ENCODE measurements at places on chromosomes 13 and 19.

DNA sequence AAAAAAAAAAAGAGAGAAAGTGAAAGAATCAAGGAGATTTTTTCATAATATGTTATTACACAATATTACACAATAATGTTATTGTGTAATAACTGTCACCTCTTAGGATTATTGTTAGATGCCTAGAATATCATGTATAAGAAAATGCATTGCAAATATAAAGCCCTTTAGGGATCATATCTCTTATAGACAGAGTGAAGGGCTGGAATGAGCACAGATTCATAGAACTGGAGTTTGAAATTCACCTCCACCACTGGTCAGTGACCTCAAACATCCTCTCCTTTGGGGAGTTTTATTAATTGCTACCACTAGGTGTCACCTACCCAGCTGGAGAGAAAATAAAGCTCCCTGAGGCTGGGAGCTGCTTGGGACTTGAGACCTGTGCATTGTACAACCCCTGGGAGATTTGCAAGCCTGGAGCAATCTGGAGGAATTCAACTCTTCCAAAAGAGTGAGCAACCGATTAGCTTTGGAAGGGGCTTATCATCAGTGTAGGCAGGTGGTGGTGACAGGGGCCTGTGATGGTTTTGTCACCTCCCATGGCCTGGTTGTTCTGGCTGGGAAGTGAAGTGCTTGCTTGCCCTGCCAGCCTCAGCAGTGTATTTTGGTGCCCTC lies 30.3 kb upstream of the FRY start:
- no peak for DNase-seq

- DNase-seq = no peak
Measured at GRCh38 chr13:34842466-34842865, 99.6 kb upstream of the NBEA start.

- no peak for DNase-seq
Measured at GRCh38 chr19:4369888-4370260, 26.5 kb downstream of the MPND start.

GRCh38 chr13:37869756-37870488 lies at the start of gene TRPC4:
Gene TRPC4 (minus strand): TSS chr13:37869772. CDS start chr13:37783333, 86,439 bp downstream.
- DNase-seq = peak; percentile 24

DNA sequence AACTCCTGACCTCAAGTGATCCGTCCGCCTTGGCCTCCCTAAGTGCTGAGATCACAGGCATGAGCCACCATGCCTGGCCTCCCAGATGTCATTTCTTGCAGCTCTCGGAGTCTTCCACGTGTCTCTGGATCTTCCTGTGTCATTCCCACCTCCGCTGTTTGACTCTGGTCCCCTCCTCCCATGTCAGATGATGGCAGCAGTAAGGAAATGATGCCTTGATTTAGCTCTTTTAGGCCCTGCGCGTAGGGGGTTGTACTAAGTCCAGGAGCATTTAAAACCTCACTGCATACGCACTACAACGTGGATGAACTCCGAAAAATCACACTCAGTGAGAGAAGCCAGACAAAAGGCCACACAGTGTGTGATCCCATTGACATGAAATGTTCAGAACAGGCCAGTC lies 113.1 kb downstream of the GNG7 start:
- no peak for DNase-seq

- DNase-seq = no peak
Measured at GRCh38 chr13:92767468-92767867, 459.1 kb upstream of the GPC6 start.

GRCh38 chr13:96202315-96202714 lies 112.4 kb downstream of the HS6ST3 start:
- DNase-seq = no peak

DNA sequence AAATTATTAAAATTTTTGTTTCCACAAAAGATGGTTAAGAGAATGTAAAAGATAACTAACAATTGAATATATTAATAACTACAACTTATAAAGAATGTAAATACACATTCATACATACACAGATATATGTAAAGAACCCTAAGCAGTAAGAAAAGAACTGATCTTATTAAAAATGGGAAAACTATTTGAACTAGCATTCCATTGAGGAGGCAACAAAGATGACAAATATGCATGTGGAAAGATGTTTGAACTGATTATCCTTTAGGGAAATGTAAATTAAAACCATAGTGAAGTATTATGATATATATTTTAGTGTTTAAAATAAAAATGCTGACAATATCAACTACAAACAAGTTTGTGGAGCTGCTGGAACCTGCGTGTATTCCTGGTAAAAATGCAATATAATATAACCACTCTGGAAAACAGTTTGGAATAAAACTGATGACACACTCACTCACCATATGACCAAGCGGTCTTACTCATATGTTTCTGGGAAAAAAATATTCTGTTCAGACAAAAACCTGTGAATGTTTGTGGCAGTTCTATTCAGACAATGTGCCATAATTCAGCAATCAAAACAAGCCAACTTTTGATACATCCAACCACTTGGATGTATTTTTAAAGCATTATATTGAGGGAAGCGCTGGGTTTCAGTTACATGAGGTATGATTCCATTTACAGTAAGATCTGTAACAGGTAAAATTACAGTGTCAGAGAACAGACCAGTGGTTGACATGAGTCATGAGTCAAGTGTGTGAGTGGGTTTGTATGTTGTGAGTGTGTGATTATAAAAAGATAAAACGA lies 694.4 kb upstream of the SLITRK5 start:
- no peak for DNase-seq

DNA sequence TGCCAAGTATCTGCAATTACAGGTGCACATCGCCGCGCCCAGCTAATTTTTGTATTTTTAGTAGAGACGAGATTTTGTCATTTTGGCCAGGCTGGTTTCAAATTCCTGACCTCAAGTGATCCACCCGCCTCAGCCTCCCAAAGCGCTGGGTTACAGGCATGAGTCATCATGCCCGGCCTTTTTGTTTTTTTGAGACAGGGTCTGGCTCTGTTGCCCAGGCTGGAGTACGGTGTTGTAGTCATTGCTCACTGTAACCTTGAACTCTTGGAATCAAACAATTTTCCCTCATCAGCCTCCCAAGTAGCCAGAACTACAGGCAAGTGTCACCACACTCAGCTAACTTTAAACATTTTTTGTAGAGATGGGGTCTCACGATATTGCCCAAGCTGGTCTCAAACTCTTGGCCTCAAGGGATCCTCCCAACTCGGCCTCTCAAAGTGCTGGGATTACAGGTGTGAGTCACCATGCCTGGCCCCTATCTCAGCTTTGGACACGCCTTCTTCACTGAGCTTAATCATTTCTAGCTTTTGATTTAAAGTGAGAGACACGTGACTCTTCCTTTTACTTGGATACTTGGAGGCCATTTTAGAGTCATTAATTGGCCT lies 4.0 kb upstream of the IRGC start:
- DNase-seq = no peak

GRCh38 chr19:51346742-51347141 lies 4.8 kb upstream of the VSIG10L start:
- no peak for DNase-seq

DNA sequence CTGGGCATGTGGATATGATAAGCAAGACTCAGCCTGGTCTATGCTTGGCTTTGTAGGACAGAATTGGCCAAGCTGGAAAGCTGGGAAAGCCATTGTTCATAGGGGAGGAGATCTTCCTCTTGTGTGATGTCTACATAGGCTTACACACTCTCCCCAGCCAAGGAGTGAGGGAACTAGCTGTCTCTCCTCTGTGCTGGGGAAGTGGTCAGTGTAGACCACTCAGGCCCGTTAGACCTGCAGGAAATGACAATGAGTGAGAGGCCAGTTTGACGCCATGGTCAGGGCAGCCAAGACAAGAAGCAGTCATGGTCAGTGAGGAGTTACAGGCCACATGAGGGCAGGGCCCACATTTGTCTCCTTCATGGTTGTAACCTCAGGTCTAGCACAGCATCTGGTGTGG lies 159.1 kb upstream of the KL start:
- no peak for DNase-seq

DNA sequence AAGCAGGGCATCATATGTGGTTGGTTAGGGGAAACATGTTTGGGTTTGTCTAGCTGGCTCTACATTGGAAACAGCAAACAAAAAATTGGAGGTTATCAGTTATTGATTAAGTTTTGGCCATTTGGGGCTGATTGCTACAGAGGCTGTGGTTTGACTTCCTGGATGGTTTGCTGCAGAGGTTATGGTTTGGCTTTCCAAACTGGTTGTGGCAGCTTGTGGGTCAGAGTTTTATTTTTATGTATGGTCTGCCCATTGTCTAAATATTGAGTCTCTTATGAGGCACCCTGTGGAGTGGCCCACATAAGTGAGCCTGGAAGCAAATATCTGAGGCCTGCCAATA lies 261.6 kb downstream of the GPC5 start:
- no peak for DNase-seq

DNA sequence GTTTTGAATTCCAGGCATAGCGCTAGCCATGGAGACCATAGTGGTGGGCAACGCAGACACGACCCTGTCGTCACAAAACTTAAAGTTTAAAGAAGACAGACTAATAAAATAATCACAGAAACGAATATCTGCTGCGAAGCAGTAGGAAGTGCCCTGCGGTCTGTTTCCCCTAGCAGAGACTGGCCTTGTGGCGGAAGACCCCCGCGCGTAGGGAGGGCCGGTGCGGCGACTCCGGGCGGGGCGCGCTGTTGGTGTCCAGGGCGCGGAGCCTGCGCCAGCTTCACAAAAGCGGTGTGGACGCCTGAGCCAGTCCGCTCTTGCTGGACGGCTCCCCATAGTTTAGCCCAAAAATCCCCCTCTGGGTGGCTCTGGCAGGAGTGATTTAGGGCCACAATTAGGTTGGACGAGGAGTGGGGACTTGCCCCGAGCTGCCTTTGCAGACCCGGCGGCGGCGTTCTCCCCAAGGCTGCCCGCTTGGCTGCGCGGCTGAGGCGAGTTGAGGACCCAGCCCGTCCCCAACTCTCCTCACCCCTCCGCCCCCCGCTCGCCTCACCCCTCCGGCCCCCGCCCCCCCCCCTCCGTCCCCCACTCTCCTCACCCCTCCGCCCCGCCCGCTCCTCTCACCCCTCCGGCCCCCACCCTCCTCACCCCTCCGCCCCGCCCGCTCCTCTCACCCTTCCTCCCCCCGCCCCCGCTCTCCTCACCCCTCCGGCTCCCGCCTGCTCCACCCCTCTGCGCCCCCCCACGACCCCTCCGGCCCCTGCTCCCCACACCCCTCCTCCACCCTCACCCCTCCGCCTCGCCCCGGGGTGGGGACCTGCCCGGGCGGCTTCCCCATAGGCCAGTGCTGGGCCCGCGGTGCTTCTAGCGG lies 14.2 kb upstream of the LATS2 start:
- no peak for DNase-seq

GRCh38 chr19:3114018-3114726 lies 20.0 kb downstream of the GNA11 start:
- no peak for DNase-seq

DNA sequence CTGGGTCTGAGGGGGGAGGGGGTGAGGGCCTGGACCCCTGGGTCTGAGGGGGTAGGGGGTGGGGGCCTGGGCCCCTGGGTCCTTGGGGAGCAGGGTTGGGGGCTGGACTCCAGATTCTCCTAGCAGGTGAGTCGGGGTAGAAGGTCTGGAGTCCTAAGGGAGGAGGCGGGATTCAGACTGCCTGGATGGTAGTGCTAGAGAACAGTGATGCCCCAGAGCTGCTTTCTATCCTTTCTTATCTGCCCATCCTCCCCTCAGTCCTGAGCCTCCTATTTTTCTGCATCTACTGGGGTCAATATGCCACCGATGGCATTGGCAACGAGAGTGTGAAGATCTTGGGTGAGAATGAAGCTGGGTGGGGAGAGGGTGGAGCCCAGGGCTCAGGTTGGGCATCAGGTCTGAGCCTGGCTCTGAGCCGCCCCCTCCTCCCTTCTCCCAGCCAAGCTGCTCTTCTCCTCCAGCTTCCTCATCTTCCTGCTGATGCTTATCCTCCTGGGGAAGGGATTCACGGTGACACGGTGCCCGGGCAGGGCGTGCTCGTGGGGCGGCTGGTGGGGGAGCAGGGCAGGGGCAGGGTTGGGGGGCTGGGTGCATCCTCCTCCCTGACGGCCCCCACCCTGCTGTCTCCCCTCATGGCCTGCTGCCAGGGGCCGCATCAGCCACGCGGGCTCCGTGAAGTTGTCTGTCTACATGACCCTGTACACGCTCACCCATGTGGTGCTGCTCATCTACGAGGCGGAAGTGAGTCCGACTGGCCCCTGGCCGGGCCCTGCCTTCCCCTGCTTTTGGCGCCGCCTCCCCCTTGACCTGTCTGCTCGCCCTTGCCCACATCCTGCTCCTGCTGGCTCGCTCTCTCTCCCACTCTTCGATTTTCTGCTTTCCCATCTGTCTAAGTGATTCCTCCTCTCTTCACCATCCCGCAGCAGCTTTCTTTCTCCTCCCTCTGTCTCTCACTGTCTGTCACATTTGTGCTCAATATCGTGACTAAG lies 3.4 kb downstream of the TMEM145 start:
- DNase-seq = no peak

GRCh38 chr13:112064222-112064621 lies 2.7 kb upstream of the SOX1 start:
- DNase-seq = no peak

DNA sequence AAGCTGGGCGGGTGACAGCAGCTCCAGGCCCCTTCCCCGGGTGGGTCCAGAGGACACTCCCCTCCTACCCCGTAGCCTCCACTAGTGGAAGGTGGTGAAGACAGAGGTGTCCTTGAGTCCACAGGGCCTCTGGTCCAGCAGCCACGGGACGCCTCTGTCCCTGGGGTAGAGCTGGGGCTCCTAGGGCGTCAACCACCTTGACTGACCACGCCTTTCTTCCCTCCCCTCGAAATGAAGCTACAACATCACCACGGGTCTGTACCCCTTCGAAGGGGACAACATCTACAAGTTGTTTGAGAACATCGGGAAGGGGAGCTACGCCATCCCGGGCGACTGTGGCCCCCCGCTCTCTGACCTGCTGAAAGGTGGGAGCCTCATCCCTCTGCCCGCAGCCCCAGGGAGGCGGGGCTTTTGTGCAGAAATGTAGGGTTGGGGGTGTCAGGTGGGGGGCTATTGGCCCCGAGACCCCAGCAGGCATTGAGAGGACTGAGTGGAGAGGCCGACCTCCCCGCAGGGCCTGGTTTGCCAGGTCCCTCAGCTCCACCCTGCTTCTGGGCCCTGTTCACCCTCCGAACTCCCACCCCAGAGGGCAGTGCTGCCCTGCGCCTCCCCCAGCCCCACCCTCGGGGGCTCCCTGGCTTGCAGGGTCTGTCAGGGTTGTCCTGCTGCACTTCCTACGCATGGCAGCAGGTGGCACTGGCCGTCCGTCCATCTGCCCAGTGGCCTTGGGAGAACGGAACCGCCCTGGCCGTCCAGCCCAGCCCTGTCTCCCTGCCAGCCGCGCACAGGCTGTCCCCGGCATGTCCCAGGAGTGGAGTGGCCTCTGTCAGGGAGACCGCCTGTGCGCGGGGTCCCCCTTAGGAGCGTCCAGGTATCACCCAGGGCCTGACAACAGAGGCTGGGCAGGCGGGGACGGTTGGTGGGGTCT lies 15.7 kb downstream of the STK11 start:
- DNase-seq = no peak

Measured in NCI-H2081 (cell line).